ENCODE measurements at places on chromosomes 12 and 14. TPM values are rescaled to one million over a fixed set of nuclear protein-coding genes. Genes with fewer than 3 reads are reported as not detected.

KRT83 gene
- total RNA-seq = not detected

TWF1 gene
- total RNA-seq = 47.9 TPM

SELPLG gene
- 3.9 TPM for total RNA-seq

BDKRB1 gene
- total RNA-seq = not detected

ENDOU gene
- total RNA-seq = 1.8 TPM

PPP4R4 gene
- total RNA-seq = 0.54 TPM

SLC22A17 gene
- total RNA-seq = 22.0 TPM

KCNMB4 gene
- 9.7 TPM for total RNA-seq

AKT1 gene
- total RNA-seq = 147 TPM

ZFHX2 gene
- 0.39 TPM for total RNA-seq

INHBC gene
- total RNA-seq = not detected

ASPG gene
- 0.79 TPM for total RNA-seq

MYO1A gene
- total RNA-seq = not detected

CCDC197 gene
- not detected for total RNA-seq

KCNA5 gene
- total RNA-seq = not detected

AKAP5 gene
- total RNA-seq = 0.33 TPM

HHIPL1 gene
- 7.5 TPM for total RNA-seq

KRT6C gene
- 6.3 TPM for total RNA-seq

C12orf50 gene
- total RNA-seq = not detected

SERPINA9 gene
- not detected for total RNA-seq

SLC6A15 gene
- total RNA-seq = 3.8 TPM

ANGEL1 gene
- total RNA-seq = 8.6 TPM

GDF11 gene
- 1.6 TPM for total RNA-seq

OR11H7 gene
- total RNA-seq = not detected

SCNN1A gene
- 47.1 TPM for total RNA-seq

JAG2 gene
- total RNA-seq = 8.6 TPM

NEUROD4 gene
- not detected for total RNA-seq

PPM1A gene
- 21.3 TPM for total RNA-seq

LGMN gene
- 34.1 TPM for total RNA-seq

SOAT2 gene
- not detected for total RNA-seq

C1QL4 gene
- not detected for total RNA-seq

SAMD15 gene
- total RNA-seq = 3.5 TPM

PTPRR gene
- 0.87 TPM for total RNA-seq

CIDEB gene
- 11.0 TPM for total RNA-seq

SH2B3 gene
- total RNA-seq = 6.3 TPM

AQP2 gene
- total RNA-seq = not detected

SSPN gene
- 2.4 TPM for total RNA-seq

MYF5 gene
- total RNA-seq = not detected

KRT78 gene
- not detected for total RNA-seq

RTL1 gene
- not detected for total RNA-seq

GLTP gene
- 25.5 TPM for total RNA-seq

SLC25A21 gene
- 0.39 TPM for total RNA-seq

PMCH gene
- not detected for total RNA-seq

METTL17 gene
- total RNA-seq = 65.2 TPM

CCDC198 gene
- not detected for total RNA-seq

SSTR1 gene
- total RNA-seq = under 0.01 TPM

BRMS1L gene
- 5.1 TPM for total RNA-seq

NGB gene
- total RNA-seq = not detected

ASIC1 gene
- 0.65 TPM for total RNA-seq

Measured in placental epithelial cell (primary cell).